ENCODE measurements at places on chromosomes 6 and 20.

GRCh38 chr6:143596866-143597265 lies 80.9 kb upstream of the PHACTR2 start:
- no peak for DNase-seq

DNA sequence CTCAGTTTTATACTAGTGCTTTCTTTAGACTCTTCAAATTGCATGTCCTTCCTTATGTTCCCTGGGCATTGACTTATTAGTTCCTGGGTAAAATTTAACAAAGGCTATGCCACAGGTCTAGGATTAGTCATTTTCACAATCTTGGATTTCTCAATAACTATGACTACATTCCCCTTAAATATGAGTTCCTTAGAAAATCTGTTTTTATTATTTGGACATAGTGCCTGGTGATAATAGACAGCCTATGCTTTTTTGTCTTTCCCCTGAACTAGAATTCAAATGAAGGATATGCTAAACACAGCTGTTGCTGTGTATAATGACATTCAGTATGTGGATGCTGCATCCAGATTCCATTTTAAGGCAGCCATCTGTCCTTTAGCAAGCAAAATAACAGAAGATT lies 1252.8 kb upstream of the GJE1 start:
- DNase-seq = no peak

- no peak for DNase-seq
Observed at GRCh38 chr20:43936104-43936770, 21.6 kb downstream of the TOX2 start.

DNA sequence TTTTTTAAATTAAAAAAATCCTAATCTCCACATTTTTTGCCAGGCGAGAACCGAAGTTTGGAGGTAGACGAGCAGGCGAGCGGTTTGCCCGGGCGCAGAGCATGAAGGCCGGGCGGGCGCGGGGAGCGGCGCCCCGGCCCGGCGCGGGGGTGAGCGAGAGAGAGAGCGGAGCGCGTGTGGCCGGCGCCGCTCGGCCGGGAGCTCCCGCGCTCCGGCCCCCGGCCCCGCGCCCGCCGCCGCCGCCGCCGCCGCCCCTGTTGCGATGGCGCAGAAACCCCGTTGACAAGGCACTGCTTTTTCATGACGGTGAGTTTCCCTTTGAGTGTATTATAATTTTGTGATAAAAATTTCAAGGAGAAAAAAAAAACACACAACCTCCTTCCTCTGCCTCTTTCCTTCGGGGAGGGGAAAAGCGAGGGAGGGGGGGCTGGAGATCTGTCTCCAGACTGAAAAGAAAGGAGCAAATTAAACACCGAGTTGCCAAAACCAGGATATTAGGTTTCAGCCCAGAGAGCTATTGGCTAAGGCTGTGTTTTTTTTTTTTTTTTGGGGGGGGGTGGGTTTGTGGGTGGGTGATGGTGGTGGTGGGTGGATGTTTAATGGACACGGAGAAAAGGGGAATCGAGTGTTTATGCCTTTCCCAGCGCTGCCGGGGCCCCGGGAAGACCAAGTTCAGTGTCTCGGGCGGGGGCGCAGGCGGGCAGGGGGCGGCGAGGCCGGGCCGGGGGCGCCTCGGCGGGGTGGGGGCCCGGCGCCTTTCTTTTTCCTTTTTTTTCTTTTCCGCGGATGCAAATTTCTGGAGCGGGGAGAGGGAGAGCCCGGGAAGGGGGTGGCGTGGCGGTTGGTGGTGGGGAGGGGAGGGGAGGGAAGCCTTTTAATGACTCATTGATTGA lies at the start of gene BICRAL:
Gene BICRAL (plus strand): TSS at position 257 of the 893 bp plus-strand sequence. CDS start 39,971 bp downstream, outside the sequence.
- DNase-seq = peak; percentile 60

DNA sequence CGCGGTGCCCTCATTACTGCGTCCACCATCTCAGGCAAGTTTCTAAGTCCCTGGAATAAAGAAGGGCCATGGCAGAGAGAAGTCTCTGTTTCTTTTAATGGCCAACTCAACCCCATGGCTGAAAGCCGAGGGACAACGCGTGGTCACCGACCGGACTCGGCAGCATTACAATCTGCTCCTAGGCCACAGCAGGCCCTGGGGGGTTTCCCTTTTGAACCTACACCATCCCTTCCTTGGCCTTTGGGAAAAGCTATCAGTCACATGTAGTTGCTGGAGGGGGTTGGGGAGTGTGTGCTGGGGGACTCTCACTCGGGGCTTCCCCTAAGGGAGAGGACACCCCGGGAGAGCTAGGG lies 11.1 kb upstream of the FAM83C start:
- DNase-seq = no peak

DNA sequence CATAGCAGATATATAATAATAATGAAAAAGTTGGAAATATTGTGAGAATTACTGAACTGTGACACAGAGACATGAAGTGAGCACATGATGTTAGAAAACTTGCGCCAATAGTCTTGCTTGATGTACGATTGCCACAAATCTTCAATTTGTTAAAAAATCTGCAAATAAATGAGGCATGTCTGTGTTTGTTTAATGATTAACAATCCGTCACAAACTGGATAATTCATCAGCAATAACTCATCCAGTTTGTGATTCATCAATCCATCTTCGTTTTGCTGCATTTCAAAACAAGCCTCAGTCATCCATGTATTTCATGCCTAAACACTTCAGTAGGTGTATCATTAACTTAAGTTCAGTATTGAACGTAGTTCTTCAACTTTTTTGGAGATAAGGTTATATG lies 25.5 kb upstream of the SMIM26 start:
- no peak for DNase-seq

DNA sequence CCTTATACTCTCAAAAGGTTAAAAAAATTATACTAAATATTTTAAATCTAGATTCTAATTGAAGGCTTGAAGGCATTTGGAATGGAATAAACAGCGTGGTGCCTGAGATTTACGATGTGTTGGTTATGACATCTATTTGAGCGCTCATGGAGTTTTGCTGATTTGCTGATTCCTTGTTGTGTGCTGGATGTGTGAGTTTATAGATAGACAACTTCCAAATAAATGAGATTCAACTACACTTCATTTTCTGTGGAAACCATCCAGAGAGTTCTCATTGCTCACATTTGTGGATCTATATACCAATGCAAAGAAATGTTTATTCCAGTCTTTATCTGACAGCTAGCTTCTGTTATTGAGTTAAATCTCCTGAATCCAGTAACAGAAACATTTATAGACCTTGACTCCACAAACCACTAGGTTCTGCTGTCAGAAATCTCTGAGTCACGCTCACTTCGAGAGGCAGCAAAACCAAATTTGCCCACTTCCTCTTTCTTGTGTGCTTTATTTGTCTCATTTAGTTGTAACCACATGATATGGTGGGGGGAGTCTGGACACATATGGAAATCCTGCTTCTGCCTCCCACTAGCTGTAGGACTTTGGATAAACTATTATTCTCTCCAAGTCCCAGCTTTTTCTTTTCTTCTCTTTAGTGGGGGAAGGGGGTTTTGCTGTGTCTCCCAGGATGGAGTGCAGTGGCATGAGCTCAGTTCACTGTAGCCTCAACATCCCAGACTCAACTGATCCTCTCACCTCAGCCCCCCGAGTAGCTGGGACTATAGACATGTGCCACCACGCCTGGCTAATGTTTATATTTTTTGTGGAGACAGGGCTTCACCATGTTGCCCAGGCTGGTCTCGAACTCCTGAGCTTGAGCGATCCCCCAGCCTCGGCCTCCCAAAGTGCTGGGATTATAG lies 54.5 kb downstream of the IPCEF1 start:
- no peak for DNase-seq

DNA sequence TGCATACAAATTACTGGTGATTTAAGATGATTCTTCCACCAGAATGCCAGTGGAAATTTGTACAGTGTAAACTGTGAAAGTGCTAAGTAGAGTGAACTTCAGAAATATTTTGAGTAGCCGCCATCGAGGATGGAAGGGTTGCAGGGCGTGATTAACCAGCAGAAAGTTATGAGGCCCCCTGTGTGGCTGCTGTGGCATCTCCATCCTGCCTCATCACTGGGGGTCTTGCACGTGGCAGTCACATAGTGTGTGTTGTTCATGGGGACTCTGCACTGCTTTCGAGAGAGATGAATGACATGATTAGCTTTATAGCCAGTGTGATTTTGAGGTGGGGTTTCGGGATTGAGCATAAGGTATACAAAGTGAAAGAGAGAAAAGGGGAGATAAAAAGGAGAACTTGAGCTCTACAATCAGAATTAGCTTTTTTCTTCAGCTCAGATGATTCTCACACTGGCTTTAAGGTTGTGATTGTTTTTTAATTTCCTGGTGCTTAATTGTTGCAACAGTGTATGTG lies 26.4 kb downstream of the KCTD20 start:
- DNase-seq = no peak

DNA sequence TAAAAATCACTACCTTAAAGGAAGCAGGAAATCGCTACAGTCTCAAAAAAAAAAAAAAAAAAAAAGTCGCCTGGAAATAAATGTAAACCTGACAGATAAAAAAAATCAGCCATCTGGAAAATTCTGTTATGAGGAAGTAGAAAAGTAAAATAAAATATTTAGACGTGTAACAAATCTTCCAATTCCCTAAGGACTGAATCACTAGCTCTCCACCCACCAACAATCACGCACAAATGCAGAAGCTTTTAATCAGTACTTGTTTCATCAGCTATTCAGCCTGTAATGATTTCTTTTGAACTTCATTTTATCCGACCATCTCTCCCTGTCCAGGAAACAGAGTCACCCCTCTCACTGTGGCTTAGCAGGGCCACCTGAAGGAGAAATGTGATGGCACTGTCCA lies 59.0 kb downstream of the SLC23A2 start:
- no peak for DNase-seq

GRCh38 chr20:63359937-63360849 lies 956 bp downstream of the CHRNA4 start:
- DNase-seq = no peak

GRCh38 chr6:74505391-74505790 lies 700.5 kb downstream of the COL12A1 start:
- no peak for DNase-seq

GRCh38 chr20:23116311-23117089 lies 30.4 kb upstream of the CD93 start:
- no peak for DNase-seq

DNA sequence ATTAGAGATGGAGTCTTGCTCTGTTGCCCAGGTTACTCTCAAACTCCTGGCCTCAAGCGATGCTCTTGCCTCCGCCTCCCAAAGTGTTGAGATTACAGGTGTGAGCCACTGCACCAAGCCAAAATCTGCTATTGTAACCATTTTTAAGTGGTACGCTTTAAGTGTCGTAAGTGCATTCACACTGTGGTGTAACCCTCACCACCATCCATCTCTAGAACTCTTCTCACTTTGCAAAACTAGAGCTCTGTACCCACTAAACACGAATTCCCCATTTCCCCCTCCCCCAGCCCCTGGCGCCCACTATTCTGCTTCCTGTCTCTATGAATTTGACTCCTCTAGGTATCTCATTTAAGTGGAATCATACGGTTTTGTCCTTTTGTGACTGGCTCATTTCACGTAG lies 2.8 kb upstream of the FAM83C start:
- DNase-seq = no peak

Measured in head of caudate nucleus (tissue), 42 donors.